ENCODE measurements at places on chromosomes 7 and 10.

GRCh38 chr7:42763137-42763551 lies 148.7 kb downstream of the C7orf25 start:
- DNase-seq = no peak

DNA sequence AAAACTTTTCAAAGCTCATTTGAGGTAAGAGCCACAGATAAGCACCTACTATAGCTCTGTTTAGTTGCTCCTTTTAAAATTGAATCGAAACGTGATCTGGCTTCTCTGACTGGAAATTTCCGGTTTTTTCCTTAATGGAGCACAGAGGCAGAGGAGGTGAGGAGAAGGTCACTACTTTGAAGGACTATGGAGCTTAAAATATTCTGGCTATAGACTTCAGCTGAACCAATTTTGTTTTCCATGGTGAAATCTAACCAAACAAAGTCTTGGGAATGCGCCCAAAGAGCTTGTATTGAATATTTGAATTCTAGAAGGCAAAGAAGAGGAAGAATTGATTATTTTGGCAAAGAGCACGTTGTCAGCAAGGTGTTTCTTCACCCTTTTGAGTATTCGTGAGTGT lies 711.1 kb downstream of the SUGCT start:
- DNase-seq = no peak

GRCh38 chr10:111034598-111035310 lies 42.1 kb upstream of the ADRA2A start:
- DNase-seq = no peak

DNA sequence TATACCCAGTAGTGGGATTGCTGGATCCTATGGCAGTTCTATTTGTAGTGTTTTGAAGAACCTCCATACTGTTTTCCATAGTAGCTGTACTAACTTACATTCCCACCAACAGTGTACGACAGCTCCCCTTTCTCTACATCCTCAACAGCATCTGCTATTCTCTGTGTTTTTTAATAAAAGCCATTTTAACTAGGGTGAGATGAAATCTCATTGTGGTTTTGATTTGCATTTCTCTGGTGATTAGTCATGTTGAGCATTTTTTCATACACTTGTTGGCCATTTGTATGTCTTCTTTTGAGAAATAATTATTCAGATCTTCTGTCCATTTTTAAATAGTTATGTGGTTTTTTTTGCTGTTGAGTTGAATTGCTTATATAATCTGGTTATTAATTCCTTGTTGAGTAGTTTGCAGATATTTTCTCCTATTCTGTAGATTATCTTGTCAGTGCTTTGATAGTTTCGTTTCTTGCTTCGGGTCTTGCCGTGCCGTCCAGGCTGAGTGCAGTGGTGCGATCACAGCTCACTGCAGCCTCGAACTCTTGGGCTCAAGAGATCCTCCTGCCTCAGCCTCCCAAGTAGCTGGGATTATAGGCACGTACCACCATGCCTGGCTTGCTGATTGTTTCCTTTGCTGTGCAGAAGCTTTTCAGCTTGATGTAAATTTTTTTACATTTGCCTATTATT lies 12.0 kb downstream of the MTG1 start:
- DNase-seq = no peak

- no peak for DNase-seq
Observed at GRCh38 chr7:157791666-157792065, 454.9 kb downstream of the DNAJB6 start.

- no peak for DNase-seq
Observed at GRCh38 chr10:46239247-46239646, 47.5 kb upstream of the ANTXRL start.

- DNase-seq = no peak
Observed at GRCh38 chr7:122299624-122300210, 4.8 kb downstream of the FEZF1 start.

DNA sequence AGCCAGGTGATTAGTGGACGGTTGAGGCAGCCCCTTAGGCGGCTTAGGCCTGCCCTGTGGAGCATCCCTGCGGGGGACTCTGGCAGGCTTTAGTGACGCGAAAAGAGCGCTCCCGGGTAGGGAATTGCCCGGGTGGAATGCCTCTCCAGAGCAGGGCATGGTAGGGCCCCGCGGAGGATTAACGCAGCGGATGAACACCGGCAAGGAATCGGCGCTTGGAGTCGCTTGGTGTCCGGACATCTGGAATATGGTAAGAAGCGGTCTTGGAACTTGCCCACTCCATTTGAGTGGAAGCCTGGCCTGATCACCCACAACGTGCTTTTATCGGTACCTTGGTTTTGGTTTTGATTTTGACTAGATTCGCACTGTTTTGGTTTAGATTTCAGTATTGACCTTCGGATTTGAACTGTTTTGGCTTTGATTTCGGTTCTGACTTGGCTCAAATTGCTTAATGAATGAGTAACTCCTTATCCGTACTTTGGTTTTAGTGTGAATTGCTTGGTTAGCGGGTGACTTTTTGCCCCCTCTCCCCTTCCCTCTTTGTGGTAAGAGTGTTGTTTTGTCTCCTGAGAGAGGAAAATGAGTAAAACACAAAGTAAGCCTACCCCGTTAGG lies 24.2 kb upstream of the CHST3 start:
- DNase-seq = no peak

- DNase-seq = no peak
Observed at GRCh38 chr7:149664666-149665065, 108.7 kb downstream of the ZNF467 start.

DNA sequence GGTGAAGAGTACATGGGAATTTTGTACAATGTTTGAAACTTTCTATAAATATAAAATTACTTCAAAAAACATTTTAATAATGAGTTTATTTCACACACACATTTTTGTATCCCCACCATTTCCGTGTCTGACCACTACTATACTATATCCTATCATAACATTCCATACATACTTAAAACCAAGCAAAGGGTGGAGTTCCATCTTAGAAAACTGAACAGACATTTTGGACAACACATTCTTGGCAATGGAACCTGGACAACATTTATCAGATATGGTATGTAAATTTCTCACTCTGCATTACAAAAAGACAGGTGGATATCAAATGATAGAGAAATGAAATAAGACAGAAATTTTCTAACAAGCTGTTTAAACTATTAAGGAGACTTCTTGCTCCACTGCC lies 168.9 kb downstream of the TWIST1 start:
- DNase-seq = no peak

- DNase-seq = no peak
Observed at GRCh38 chr10:31101123-31101522, 69.5 kb upstream of the ZNF438 start.

DNA sequence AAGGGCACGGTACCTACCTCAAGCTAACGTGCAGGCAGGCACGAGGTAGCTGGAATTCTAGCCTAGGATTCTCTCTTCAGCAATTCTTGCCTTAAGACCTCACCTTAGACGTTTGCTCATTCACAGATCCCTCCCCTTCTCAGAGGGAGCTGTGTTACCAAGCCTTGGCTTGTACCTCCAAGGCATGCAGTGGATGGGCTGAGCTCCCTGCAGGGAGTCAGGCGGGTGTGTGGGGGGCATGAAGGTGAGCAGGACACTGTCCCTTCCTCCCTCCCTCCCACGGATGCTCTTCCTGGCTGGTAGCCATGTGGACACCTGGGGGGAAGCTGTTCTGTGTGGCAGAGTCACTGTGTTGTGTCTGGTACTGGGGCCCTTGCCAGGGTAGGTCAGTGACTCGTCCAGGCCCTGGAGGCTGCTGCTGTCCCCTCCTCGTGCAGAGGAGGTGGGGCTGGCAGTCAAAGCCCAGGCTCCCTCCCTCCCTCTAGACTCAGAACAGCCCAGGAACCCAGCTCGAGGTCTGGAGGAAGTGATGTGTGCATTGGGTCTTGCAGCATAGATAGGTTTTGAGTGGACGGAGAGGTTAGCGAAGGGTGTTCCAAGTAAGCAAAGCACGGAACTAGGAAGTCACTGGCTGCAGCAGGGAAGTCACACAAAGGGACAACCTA lies 222.2 kb upstream of the SH2B2 start:
- no peak for DNase-seq

- no peak for DNase-seq
Observed at GRCh38 chr7:34078864-34079263, 173.5 kb downstream of the BMPER start.

- no peak for DNase-seq
Observed at GRCh38 chr7:142436601-142437000, 178.7 kb upstream of the PRSS58 start.

- DNase-seq = no peak
Observed at GRCh38 chr7:100887516-100888290, 1.8 kb downstream of the UFSP1 start.

- DNase-seq = no peak
Observed at GRCh38 chr7:79837915-79838314, 296.7 kb upstream of the GNAI1 start.

DNA sequence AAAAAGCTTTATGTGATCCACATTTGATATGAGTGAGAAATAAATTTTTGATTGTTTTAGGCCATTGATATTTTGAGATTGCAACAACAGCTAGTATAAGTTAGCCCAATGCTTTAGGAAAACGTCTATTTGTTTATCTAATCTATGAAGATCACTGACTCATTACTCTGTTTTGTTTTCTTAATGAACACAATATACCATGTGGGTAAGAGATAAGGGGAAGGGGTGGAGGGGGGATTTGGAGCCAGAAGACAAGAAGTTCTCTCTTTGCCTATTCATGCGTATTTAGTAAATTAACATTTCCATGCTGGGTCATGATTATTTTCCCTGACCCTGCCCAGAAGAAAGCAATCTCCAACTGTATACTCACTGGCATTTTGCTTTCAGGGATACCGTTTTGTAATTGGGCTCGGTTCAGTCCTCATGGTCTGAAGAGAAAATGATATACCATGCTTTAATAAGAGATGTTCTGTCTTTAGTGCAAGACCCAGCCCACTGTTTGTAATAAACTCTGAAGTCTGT lies 359.5 kb upstream of the NPSR1 start:
- DNase-seq = no peak

DNA sequence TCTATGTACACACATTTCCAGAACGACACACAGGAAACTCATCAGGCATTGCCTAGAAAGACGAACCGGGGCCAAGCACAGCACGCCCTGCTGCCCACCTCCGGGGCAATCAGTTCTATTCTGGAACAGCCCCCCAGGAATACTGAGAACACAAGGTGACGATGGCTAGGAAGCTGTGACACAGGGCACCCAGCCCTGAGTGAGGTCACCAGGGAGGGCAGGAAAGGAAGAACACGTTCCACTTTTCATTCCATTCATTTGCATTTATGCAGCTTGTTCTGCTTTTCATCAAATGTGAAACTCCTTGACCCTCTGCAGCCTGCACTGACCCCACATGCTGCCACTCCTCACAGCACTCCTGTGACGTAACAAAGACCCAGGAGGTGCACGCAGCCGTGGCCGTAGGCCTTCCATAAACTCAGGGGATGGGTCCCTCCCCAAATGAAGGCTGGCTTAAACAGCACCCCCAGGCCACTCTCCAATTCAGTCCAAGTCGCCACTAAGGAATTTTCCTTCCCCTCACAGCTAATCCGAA lies 28.9 kb downstream of the MAD1L1 start:
- no peak for DNase-seq

GRCh38 chr10:112135604-112136003 lies 48.0 kb downstream of the GPAM start:
- DNase-seq = no peak

DNA sequence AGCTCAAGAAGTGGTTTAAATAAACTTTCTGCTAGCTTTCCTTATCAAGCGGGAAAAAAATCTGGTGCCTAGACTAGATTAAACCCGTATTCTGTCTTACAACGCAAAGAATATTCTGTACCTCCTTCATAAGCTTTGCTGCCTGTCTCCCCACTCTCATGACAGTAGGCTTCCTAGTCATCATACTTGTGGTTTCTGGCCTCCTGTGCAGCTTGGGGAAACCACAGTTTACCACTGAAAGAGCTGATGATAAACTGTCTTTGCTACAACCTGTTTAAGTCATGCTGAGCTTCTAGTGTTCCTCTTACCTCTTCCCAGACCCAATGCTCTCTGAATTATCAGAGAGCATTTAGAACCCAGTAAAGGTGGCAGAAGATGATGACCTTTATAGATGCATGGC lies 55.0 kb downstream of the PODXL start:
- DNase-seq = no peak

DNA sequence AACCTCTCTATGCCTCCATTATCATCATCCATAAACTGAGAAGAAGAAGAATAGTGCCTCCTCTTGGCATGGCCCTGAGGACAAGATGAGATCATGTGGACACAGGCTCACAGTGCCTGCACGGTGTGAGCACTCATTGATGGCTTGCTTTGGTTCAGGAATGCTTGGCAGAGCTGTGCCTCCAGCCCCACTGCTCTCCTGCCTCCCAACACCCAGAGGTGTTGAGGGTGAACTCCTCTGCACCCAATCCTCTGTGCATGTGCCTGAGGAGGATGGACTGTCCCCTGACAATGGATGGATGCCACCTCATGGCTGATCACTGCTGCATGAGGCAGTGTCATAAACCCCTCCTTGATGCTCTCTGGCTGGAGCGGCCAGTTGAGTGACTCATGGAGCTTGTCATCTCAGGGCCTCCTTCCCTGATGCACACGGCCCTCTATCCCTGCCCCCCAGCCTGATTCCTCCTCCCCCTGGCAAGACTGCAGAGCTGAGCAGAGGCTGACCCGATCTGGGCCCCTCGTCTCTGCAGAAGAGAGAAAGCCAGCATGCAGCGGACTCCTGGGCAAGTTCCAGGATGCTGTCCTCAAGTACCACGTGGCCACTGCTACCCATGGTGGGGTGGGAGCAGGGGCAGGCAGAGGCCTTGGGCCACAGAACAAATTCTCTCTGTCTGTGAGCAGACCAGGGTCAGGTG lies 136.3 kb downstream of the KCNMA1 start:
- peak; percentile 81 for DNase-seq

- no peak for DNase-seq
Observed at GRCh38 chr7:156006024-156006423, 193.8 kb upstream of the SHH start.

GRCh38 chr7:104934665-104935064 lies 79.3 kb upstream of the KMT2E start:
- DNase-seq = no peak

GRCh38 chr10:5285186-5285585 lies 79.6 kb upstream of the UCN3 start:
- DNase-seq = no peak

- no peak for DNase-seq
Observed at GRCh38 chr10:69465457-69466157, 14.3 kb downstream of the TSPAN15 start.

GRCh38 chr10:120423431-120424197 lies 33.4 kb upstream of the PLPP4 start:
- DNase-seq = peak; percentile 73

- no peak for DNase-seq
Observed at GRCh38 chr7:31014826-31015225, 37.3 kb upstream of the ADCYAP1R1 start.

- no peak for DNase-seq
Observed at GRCh38 chr10:96176985-96177384, 46.9 kb downstream of the ZNF518A start.

DNA sequence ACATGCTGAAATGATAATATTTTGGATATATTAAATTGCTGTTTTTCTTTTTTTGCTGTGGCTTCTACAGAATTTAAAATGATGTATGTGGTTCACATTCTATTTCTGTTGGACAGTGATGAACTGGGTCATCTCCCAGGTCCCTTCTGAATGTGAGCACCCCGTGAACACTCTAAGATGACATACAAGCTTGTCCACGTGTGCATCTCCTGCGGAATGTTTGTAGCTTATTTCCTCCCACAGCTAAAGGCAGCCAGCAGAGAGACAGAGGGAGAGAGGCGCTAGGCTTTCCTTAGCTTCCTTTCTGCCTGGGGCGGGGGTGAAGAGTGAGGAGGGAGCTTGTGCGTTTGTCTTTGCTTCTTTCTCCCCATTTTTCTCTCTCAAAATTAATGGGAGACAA lies 219.1 kb downstream of the EMX2 start:
- no peak for DNase-seq
